ENCODE measurements at places on chromosomes 1 and 21.
A peak's percentile ranks its signal among the peaks of the same experiment; 100 is the strongest.

DNA sequence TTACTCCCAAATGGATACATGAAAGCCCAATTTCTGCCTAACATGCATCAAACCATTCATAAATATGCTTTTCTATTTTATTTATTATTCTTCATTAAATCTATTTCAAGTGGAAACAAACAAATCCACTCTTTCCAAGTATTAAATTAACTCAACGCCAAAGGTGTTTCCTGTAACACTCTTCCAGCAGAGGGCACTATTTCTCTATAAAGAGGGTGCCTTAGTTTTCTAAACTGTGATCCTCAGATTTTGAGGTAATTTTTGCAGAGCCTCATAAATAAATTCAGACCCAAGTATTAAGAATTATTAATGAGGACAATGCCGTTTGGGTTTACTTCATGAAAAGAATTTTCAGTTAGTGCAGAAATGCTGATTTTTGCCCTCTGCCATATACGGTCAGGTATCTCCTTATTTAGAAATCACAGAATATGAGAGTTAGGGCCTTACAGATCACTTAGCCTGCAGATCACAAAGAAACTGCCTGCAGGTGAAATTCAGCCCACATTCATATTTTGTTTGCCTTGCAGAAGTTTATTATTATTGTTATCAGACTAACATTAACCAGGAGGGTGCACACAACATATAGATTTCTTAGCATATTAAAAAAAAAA, 40.1 kb upstream of the MYSM1 start:
- H3K27me3 ChIP-seq: no peaks in the 10 kb centered on the region
- H3K4me3 ChIP-seq: no peak overlapping the region
- DNase-seq: peak; percentile 52
- H3K36me3 ChIP-seq: no peaks in the 10 kb centered on the region
- no peak overlapping the region for H3K27ac ChIP-seq

- H3K27ac ChIP-seq: no peak overlapping the region
- no peak for DNase-seq
- no peaks in the 10 kb centered on the region for H3K36me3 ChIP-seq
- H3K27me3 ChIP-seq: no peaks in the 10 kb centered on the region
- no peak overlapping the region for H3K4me3 ChIP-seq
Observed at GRCh38 chr21:35376406-35377135, 327.5 kb upstream of the RUNX1 start.

DNA sequence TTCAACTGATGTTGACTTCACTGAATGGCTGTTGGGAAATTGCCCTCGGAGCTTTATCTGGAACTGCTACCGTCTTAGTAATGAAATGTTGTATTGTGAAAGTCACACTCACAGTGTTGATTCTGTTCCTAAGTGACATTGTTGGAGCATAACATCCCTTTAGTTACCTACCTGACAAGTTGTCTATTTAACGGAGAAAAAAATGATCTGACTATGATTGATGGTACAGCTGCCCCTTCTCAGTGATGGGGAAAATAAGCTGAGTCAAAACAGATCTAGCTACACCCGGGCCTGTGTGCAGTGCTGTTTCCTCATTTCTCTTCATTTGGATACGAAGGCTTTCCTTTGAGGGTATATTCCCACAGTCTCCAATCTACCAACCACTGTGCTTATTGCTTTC, 472.3 kb upstream of the BRINP3 start:
- DNase-seq: no peak
- H3K4me1 ChIP-seq: no peaks in the 10 kb centered on the region
- H3K27ac ChIP-seq: no peak overlapping the region
- no peaks in the 10 kb centered on the region for H3K27me3 ChIP-seq
- H3K36me3 ChIP-seq: no peaks in the 10 kb centered on the region
- no peak overlapping the region for H3K4me3 ChIP-seq

DNA sequence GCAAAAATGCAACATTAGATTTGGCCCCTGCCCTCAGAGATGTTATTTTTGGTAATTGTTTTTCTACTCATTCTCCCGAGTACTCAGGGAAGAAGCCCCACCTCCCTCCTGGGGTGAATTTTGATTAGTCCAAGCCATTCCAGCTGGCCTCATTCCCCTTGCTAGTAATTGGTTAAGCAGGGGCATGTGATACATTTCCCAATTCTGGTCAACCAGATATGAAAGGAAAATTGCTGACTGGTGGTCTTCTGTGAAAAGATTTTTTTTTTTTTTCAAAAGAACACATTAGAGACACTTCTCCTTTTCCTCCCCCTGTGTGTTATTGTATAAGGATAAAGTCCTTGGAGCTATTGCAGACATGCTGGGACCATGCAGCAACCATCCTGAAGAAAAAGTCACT, 71.1 kb upstream of the AKT3 start:
- H3K4me3 ChIP-seq: no peak overlapping the region
- DNase-seq: no peak
- no peak overlapping the region for H3K27ac ChIP-seq
- no peaks in the 10 kb centered on the region for H3K36me3 ChIP-seq
- H3K27me3 ChIP-seq: peaks cover 44% of the 10 kb centered on the region
- no peaks in the 10 kb centered on the region for H3K4me1 ChIP-seq

DNA sequence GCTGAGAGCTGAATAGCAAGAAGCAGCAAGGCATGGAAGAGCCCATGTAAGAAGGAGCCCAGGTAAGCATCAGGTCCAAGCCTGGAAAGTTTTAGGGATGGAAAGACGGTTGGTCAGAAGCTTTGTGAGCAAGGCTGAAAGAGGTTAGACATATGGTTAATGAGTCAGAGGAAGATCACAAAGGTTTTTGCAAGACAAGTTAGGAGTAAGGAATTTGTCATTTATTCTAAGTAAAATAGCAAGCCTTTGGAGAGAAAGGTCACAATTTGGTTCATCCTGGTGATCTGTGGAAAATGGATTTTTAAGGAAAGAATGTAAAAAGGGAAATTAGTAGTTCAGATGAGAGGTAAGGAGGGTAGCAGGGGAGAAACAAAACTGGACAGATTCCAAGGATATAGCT, 106.7 kb downstream of the DPYD start:
- no peaks in the 10 kb centered on the region for H3K27me3 ChIP-seq
- no peak overlapping the region for H3K27ac ChIP-seq
- no peak overlapping the region for H3K4me3 ChIP-seq
- DNase-seq: no peak
- H3K36me3 ChIP-seq: no peaks in the 10 kb centered on the region
- H3K4me1 ChIP-seq: no peaks in the 10 kb centered on the region

GRCh38 chr1:47758341-47759250, 238.6 kb downstream of the TRABD2B start:
- H3K36me3 ChIP-seq: no peaks in the 10 kb centered on the region
- peak; percentile 75 for DNase-seq
- no peaks in the 10 kb centered on the region for H3K27me3 ChIP-seq
- peak overlapping the region; percentile 64 for H3K27ac ChIP-seq

DNA sequence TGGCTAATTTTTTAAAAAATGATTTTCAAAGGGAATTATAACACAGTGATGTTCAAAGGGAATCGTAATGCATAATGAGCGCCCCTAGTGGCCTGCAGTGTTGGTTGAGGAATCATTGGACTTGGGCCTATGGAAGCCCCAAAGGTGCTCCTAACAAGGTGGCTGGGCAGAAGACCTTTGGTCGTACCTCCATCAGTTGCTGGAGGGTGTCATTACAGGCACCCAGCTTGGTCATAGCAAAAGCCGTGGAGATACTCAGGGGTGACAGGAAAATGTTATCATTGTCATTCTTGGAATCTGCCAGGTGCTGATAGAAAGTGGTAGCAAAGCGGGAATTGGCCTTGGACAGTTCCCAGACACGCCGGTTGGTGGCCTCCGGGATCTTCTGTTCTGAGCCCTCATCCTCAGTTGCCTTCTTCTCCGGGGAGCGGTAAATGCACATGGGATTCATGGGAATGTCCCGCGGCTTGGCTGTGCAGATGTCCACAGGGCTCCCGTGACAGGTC, 2.7 kb downstream of the SERPINC1 start:
- H3K36me3 ChIP-seq: no peaks in the 10 kb centered on the region
- no peak overlapping the region for H3K27ac ChIP-seq
- no peak overlapping the region for H3K4me3 ChIP-seq
- peaks cover 17% of the 10 kb centered on the region for H3K4me1 ChIP-seq
- H3K27me3 ChIP-seq: no peaks in the 10 kb centered on the region
- peak; percentile 6 for DNase-seq

- no peak overlapping the region for H3K4me3 ChIP-seq
- peaks cover 45% of the 10 kb centered on the region for H3K36me3 ChIP-seq
- H3K27ac ChIP-seq: no peak overlapping the region
- H3K27me3 ChIP-seq: no peaks in the 10 kb centered on the region
- DNase-seq: no peak
Observed at GRCh38 chr1:65425697-65426096, 5.2 kb downstream of the LEPR start.

GRCh38 chr21:33660406-33660805, 18.1 kb downstream of the ITSN1 start:
- H3K27ac ChIP-seq: no peak overlapping the region
- H3K4me1 ChIP-seq: peaks cover 19% of the 10 kb centered on the region
- no peaks in the 10 kb centered on the region for H3K36me3 ChIP-seq
- no peak for DNase-seq
- no peak overlapping the region for H3K4me3 ChIP-seq
- H3K27me3 ChIP-seq: no peaks in the 10 kb centered on the region

- H3K27ac ChIP-seq: peak overlapping the region; percentile 18
- peaks cover 5% of the 10 kb centered on the region for H3K4me1 ChIP-seq
- no peak overlapping the region for H3K4me3 ChIP-seq
- H3K27me3 ChIP-seq: peaks cover 3% of the 10 kb centered on the region
- peak; percentile 21 for DNase-seq
- no peaks in the 10 kb centered on the region for H3K36me3 ChIP-seq
Observed at GRCh38 chr1:94092210-94092613, 28.7 kb downstream of the ABCA4 start.

Measured in large intestine (tissue), 12 donors.